Activated T-cell treated with anti-CD3 and anti-CD28 coated beads, Interleukin-2, amount 50 U/mL, for 24 hours (primary cell): ENCODE measurements at places on chromosomes 12 and 14.

DNA sequence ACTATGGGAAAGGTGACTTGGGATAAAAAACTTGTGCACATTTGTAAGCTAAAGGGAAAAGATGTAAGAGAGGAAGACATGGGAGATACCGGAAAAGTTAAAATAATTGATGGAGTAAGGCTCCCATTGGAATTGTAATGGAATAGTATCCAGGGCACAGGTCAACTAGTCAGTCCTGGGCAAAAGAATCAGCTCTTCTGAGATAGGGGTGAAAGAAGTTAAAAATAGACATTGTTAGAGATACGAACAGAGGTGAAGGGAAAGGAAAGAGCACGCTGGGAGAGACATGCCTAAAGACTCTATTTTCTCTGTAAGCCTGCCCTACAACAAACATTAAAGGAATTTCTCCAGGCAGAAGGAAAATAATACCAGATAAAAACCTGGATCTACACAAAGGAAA lies 101.6 kb downstream of the SLC41A2 start:
- H3K4me3 ChIP-seq = no peak overlapping the region
- no peak for DNase-seq
- H3K27ac ChIP-seq = no peak overlapping the region
- H3K36me3 ChIP-seq = no peaks in the 10 kb centered on the region

GRCh38 chr12:2960390-2960956 lies 1.3 kb downstream of the TEAD4 start:
- H3K36me3 ChIP-seq = no peaks in the 10 kb centered on the region
- DNase-seq = peak; percentile 45
- H3K4me3 ChIP-seq = peak overlapping the region; percentile 60
- H3K27me3 ChIP-seq = peaks cover 76% of the 10 kb centered on the region
- H3K4me1 ChIP-seq = peaks cover 19% of the 10 kb centered on the region
- H3K27ac ChIP-seq = no peak overlapping the region

GRCh38 chr12:41801261-41801660 lies 343.4 kb downstream of the GXYLT1 start:
- peaks cover 2% of the 10 kb centered on the region for H3K27me3 ChIP-seq
- DNase-seq = no peak
- H3K4me3 ChIP-seq = no peak overlapping the region
- no peak overlapping the region for H3K27ac ChIP-seq
- no peaks in the 10 kb centered on the region for H3K4me1 ChIP-seq

DNA sequence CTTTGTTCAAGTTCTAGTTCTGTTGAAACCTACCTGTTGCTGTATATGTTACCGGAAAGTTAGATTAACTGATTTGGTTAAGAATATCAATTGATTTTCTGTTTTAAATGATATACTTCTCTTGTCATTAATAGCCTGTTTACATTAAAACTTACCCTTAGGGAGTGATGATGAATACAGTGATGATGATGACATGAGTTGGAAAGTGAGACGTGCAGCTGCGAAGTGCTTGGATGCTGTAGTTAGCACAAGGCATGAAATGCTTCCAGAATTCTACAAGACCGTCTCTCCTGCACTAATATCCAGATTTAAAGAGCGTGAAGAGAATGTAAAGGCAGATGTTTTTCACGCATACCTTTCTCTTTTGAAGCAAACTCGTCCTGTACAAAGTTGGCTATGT lies 33.0 kb downstream of the CAND1 start:
- H3K27ac ChIP-seq = no peak overlapping the region
- no peak overlapping the region for H3K4me3 ChIP-seq
- no peaks in the 10 kb centered on the region for H3K27me3 ChIP-seq
- DNase-seq = no peak
